ENCODE measurements at places on chromosomes 6 and 20.

DNA sequence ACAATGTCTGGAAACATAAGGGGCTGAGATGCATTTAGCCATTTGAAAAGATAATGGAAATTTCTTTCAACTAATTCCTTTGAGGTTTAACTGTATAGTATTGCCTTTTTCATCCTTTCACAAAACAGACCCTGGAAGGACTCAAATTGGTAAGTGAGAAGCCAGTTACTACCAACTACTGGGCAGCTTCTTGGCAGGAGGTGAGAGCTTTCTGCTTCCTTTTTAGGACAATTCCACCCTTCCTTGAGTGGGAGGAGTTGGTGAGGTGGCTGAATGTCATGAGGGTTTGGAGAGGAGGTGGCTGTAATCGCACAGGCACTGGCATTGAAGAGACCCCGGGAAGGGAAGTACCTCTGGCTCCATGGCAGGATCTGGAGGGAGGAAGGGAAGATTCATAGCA, 341.1 kb downstream of the NRN1 start:
- DNase-seq, result no peak

GRCh38 chr20:11332381-11332780, 585.3 kb upstream of the BTBD3 start:
- no peak for DNase-seq

DNA sequence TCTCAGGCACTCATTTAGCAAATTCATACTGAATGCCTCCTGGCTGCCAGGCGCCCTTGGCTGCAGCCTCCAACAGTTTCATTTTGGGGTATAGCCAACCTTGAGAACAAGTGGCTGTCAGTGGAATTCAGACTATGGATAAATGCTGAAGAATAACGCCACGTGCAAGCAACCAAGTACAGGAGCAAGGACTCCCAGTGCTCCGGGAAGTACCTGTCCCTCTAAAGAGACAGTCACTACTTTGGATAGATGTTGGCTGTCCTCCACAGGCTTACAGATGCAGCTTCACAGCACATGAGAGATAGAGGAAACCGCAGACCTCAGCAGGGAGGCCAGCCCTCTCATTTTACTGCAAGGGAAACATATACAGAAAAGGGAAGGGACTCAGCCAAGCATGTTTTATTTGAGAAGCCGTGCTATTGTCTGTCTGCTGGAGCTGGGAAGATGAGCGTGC, 658.2 kb downstream of the PTPRT start:
- no peak for DNase-seq

DNA sequence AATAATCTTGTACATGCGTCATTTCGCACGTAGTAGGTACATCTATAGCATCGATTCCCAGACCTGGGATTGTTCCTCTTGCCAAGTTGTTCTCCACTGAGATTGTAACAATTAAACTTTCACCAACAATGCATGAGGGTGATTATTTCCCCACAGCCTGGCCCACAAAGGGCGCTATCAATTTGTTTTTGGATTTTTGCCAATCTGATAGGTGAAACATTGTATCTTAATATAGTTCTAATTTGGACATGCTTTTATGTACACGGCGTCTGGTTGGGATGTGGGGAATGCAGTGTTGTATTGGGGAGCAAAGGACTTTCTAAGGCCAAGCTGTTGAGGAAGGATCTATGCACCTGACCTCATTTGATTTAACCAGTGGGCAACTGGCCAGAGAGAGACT, 59.5 kb downstream of the VEGFA start:
- no peak for DNase-seq

DNA sequence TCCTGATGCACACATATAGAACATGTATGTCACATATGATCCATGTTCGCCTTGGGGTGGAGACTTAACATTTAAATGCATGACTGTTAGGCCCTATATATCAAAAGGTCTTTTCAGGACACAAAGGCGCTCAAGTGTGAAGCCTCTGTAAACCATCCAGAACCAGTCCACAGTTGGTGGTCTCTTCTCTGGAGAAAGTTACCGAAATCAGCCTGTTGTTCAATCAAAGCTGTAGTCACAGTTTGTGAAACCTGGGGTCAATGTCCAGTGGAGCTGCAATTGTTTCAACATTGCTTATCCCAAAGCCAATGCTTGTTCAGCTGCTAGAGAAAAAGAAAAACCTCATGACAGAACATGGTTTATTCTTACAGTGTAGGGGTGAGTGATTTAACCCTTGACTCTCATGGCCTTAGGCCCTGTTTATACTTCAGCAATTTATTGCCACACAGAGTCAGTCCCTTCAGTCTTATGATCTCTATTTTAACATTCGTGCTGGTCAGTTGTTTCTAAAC, 193.6 kb upstream of the CST7 start:
- DNase-seq, result no peak

- DNase-seq, result no peak
These were observed 6.3 kb upstream of the PLTP start for GRCh38 chr20:45918182-45918737.

DNA sequence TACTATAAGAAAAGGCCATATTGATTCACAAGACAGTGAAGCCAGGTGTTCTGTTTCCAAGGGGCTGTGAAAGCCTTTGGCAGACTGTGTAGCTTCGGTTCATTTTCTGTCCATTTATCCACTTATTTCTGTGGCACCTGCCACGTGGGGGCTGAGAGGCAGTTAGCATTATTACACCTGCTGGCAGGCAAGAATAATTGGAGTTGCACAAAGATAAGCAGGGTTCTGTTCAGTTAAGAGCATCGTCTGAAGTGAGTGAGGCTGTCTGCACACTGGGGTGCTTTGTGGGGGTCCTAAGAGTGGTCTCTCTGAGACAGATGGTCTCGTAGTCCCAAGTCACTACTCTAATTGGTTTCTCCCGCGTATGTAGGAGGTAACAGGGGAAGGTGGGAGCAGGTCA, 60.6 kb upstream of the CCN6 start:
- no peak for DNase-seq

DNA sequence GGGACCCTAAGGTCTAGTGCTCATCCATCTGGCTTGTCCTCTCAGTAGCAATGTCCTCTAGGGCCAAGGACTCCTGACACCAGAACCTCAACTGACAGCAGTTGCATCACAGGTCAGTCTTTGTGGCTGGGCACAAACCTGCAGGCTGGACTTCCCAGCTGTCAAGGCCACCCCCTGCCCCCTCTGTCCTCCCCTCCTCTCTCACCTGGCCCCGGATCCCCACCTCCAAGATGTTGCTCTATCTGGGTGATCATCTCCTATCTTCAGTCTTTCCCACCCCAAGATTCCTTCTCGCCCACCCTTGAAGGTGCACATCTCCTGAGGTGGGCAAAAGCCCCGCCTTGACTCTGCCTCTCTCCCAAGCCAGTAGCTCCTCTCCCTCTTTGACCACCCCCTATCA, 131.8 kb upstream of the SRSF6 start:
- no peak for DNase-seq

- no peak for DNase-seq
These were observed 556.2 kb downstream of the RFPL4B start for GRCh38 chr6:112903361-112903760.

DNA sequence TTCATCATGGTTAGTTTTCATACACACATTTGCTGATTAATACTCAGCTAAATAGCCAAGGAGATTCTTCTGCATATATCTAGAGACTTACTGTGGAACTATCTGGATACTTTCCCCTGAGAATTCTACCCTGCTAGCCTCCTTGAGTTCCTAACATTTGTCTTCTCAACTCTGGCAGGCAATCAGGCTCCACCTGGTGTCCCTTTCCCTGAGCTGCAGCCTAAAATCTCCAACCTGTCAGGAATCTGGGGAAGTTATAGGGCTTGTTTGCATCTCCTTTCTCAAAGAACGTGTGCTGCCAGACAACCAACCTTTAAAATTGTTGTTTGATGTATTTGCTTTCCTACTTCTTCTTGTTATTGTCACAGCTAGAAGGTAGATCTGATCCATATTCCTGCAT, 73.4 kb downstream of the FUT9 start:
- no peak for DNase-seq

DNA sequence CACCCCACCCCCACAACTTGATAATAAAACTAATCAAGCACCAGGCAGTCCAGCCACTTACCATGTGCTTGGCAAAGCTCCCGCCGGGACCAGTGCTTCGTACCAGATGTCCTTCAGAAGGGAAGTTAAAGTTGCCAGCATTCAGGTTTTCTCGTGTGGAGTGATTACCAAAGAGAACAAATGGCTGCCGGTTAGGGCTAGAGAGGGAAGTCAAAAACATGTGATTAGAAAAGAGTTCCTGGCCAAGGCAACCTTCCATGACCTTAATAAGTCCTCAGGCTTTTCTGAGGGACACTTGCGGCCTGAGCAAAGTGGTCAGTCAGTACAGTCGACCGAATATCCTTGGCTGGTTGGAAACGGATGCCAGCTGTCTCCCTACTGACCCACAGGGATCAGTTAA, 67.0 kb downstream of the DNAAF9 start:
- DNase-seq, result no peak

- DNase-seq, result no peak
These were observed 78.6 kb downstream of the AIG1 start for GRCh38 chr6:143139239-143139784.

GRCh38 chr20:61898405-61898804, 167.3 kb downstream of the TAF4 start:
- DNase-seq, result no peak

GRCh38 chr6:106637051-106637716, 7.8 kb downstream of the QRSL1 start:
- no peak for DNase-seq

DNA sequence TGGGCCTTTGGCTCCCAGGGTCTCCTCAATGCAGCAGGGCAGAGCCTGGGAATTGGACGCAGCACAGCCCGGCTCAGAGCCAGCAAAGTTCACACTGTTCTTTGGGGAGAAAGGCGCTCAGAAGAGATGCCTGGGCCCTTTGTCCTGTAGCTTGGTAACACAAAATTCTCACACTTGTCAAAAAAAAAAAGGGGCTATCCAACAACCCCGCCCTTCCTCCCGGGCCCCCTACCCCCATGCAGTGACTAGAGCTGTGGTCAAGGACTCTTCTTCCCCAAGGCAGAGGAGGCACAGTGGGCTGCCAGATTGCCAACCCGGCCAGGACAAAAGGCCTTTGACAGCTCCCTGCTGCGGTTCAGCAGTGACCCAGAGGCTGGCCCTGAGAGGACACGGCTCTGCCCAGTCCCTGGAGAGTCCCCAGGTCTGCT, 2.0 kb downstream of the NKAIN4 start:
- no peak for DNase-seq

DNA sequence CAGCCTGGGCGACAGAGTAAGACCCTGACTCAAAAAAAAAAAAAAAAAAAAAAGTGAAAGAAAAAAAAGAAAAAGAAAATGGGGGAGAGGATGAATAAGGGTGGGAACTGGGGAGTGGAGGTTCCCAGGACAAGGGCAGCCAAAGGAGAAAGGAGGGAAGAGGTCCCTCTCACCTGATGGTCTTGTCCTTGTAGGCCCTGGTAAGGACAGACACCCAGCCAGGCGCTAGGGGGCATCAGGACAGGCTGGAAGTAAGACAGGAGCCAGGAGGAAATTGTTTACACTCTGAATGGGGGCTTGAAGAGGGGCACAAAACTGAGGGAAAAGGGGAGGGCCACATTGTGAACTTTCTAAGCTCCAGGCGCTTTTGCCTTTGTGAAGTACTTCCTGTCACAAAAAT, 2.3 kb upstream of the ALDH5A1 start:
- no peak for DNase-seq

DNA sequence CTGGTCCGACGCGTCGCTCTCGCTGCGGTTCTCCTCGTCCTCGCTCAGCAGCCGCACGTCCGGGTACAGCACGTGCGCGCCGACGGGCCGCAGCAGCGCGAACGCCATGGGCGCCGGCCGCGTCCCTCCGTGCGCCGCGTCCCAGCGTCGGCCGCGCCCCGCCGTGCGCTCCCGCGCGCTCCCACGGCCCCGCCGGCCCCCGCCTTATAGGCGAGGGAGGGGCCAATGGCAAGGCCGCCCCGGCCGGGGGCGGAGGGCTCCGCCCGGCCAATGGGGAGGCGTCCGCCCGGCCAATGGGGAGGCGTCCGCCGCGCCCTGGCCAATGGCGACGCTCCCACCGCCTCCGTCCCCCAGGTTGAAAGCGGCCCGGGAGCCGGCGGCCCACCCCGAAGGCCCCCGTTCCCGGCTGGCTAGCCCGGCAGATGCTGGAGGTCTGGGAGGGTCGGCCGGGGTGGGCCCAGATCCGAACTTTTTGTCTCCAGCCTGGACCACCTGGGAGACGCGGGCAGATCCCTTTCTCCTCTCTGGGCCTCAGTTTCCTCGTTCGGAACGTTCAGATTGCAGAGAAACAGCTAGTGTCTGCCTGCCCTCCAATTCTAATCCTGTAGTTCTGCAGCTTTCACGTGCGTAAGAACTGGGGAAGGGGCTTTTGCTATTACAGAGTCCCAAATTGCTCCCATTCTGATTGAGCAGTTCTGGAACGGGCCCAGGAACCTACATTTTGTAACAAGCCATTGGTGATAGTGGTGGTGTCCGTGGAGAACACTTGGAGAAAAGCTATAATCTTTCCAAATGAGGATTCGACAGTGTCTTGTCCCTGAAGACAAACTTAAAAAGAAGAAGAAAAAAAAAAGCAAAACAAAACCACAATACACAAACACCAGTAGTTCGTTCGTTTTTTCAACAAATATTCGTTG, at the start of gene TCF15:
Gene TCF15, minus strand, starts transcription at position 180 of the 917 bp plus-strand sequence. Its CDS starts 72 bp downstream, at position 108.
- no peak for DNase-seq

GRCh38 chr6:106099235-106099537, 13.1 kb downstream of the PRDM1 start:
- no peak for DNase-seq

GRCh38 chr6:111956098-111956497, 82.8 kb upstream of the FYN start:
- DNase-seq, result no peak

DNA sequence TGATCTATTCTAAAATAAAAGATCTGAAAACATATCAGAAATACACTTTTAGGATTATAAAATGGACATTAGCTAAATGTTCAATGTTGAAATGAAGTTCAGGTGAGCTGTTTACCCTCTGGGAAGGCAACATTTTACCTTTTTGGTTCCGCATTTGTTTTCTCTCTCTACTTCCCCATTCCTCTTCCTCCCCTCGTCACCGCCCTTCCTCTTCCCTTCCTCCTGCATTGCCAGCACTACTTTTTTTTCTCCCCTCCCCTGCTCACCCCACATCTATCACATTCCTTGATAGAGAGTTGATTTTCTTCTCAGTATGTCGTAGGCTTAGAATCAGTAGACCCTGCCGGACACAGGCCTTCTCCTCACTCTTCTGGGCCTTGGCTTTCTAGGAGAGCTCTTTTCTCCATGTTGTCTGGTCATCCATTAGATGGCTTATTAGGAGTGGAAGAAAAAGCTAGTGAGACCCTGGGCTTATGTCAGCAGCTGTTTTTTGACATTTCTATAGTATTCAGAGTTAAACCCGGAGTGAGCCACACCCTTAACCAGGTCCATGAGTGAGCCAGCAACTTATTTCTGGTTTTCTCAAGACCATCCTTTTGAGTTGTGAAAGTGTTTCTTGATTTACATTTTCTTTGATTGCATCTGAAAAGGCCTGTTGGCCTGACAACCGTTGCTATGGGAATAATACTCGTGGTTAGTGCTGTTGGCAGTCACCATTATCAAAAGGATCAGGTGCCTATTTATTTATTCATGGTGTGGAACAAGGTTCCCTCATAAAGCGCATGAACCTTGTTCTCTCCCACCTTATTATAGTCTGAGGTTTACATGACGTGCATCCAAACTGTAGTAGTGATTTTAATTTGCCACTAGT, 90.9 kb downstream of the DTD1 start:
- no peak for DNase-seq

- peak; percentile 99 for DNase-seq
These were observed 191.3 kb upstream of the FOXA2 start for GRCh38 chr20:22775671-22776139.

GRCh38 chr20:53510262-53510661, 83.4 kb downstream of the ZNF217 start:
- DNase-seq, result no peak

GRCh38 chr6:139030228-139030963, 1.9 kb downstream of the ABRACL start:
- DNase-seq, result no peak
